ENCODE measurements at places on chromosomes 13 and 19.
A peak's percentile ranks its signal among the peaks of the same experiment; 100 is the strongest.

DNA sequence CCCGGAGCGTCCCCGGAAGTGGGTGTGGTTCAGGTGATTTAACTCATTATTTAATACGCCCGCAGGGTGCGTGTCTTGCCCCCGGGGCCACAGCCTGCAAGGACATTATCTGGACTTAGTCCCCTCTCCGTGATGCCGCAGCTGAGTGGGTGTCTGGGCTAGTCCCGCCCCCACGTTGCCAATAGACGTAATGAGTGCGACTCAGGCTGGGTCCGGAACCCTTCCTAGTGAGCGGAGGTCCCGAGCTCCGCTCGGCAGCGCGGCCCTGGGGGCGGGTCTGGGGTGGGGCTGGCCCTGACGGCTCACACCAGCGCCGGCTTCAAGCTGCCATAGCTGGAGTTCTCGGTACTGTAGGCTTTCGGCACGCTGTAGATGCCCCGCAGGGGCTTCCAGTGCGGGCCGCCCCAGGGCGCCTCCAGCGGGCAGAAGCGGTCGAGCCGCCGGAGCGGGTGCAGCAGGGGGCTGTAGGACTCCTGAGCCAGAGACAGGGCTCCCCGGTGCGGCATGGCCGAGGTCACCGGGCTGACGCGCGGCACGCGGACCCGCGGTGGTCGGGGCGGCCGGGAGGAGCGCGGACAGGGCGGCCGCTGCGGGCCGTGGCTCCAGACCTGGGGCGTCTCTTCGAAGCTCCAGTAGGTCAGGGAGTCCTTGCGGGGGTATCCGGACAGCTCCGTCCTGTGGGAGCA, 918 bp upstream of the LHB start:
- peak; percentile 84 for DNase-seq

DNA sequence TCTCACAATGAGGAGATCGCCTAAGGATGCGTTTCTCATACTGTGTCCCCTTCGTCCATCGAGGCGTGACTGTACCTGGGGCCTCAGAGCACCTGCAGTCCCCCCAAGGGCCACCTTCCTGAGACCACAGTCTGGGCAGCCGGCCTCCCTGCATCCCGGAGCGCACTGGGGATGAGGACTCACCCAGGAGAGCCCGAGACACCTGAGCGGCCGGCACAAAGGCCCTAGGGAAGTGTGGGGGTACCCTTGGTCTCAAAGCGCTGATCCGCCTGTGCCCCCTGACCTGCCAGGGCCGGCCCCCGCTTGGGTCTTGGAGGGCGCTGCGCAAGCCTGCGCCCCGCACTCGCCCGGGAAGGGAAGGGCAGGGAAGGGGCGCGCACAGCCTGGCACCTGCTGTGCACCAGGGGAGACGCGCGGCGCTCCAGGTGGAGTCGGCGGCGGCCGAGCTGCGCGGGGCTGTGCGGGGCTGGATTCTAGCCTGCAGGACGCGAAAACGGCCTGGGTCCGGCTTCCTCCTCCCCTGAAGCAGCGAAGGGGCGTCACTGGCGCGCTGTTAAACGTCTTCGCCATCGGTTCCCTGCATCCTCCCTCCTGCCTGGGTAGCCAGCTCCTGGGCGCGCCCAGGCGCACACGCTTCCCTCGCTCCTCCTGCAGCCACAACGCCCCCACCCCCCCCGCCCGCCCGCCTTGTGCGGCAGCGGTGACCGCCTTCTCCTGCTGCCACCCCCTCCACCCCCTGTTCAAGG, 13.6 kb upstream of the USP29 start:
- no peak for DNase-seq

GRCh38 chr19:45350477-45351058, 10.0 kb downstream of the KLC3 start:
- DNase-seq: no peak

DNA sequence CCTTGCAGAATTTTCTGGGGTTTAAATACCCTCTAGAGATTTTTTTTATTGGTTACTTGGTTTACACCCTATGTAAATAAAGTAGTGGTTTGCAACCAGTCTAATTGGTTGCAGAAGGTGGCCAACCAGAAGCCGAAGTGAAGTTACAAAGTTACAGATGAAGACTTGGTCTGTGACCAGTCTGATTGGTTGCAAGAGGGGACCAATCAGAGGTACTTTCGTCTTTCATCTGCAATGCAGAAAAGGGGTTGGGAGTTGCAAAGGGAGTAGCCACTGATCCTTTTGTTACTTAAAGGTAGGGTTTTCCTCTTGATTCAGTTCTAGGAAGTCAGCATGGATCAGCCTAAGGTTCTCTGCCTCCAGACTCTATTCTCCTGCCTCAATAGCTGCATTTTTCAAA, 48.8 kb upstream of the CHST8 start:
- no peak for DNase-seq

GRCh38 chr13:98690348-98691022, 62.0 kb downstream of the SLC15A1 start:
- no peak for DNase-seq

DNA sequence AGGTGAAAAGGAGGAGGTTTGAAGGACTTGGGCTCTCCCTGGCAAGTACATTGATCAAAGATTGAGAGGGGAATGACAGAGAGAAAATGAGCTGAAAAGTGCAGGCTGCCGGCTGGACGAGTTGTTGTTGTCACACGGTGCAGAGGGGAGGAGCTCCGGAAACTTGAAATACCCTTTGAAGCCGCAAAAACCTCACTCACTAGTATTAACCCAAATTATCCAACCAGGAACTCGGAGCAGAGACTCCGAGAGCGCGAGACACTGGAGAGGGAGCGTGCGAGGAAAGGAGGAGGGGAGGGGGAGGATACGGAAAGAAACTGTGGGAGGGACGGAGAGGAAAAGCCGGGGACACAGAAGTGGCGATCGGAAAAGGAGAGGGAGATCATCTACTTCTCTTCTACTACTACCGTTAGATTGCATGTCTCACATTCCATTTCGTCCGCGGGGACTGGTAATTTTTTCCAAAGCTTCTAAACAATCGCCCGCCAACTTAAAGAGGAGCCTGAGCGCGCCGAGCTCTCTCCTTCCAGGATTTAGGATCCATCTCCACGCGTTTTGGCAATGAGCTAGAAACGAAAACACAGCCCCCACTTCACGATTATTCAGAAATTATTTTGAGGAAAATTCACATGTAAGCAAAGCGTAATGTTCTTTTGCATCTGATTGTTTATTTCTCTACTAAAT, at the start of gene DACH1:
DACH1 (minus strand) TSS at position 74 of the 684 bp plus-strand sequence.
- peak; percentile 46 for DNase-seq

DNA sequence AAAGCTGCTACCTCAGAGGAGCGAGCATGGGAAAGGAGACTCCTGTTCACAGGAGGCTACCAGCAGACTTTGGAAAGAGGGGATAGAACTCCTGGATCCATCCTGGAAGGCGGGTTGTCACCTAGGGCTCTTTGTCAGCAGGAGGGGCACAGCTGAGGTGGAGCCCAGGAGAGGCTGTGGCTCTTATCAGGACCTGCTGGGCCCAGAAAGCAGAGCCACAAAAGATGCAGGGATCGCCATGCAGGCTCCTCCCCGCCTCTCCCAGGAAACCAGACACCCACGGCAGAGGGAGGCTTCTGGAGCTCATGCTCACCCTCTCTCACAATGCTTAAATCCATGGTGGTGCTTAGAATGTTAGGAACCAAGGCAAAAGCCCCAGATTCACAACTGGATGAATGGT, 994.2 kb downstream of the UQCRFS1 start:
- no peak for DNase-seq

GRCh38 chr19:57273014-57273413, 7.3 kb upstream of the ZNF460 start:
- no peak for DNase-seq

GRCh38 chr13:114111577-114111976, 20.8 kb downstream of the RASA3 start:
- DNase-seq: no peak

- DNase-seq: peak; percentile 86
Measured at GRCh38 chr13:50124536-50125303, 109.5 kb downstream of the KCNRG start.

Data from DMS53 (cell line).